ENCODE measurements at places on chromosomes 5 and 9.

DNA sequence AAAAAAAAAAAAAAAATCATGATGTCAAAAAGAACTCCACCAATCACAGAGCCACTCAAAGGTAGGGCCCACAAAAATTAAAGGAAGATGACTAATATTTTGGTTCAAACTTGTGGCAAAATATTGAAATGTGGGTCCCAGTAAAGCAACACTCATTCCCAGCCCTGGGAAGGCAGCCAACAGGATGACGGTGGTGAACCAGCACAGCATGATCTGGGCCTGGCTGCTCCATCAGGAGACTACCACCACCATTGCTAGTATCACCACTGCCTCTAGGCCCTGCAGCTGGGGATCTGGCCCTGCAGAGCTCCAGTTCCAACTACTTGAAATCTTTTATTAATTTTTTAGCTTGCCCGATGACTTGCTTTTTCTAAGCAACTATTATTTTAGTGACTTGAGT lies 206.8 kb upstream of the ITGA1 start:
- no peak for DNase-seq

DNA sequence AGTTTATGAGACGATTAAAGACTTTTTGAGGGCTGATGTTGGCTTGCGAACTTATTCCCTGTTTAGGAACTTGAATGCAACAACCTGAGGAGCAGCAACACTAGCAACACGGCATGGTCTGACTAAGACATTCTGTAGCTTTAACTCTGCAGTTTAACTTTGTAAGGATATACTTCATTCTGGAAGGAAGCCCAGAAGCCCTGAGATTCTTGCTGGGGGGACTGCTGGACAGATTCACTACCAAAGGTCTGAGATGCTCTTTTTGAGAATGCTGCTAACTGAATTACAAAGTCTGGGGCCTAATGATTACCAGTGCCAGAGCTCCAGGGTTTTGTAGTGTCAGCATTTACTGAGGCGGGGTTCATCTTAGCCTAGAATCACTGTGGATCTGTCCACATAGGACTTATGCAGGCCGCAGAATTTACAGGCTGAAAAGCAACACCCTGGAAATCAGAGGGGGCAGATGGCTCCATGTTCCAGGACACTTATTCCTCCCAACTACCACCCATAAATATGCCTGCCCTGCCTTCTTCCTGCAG lies 537.1 kb upstream of the CDH18 start:
- no peak for DNase-seq

- no peak for DNase-seq
Measured at GRCh38 chr9:81032030-81032572, 657.2 kb downstream of the TLE1 start.

- no peak for DNase-seq
Measured at GRCh38 chr5:53423724-53424123, 56.7 kb upstream of the FST start.

- no peak for DNase-seq
Measured at GRCh38 chr9:98007251-98007928, 24.2 kb downstream of the ANP32B start.

DNA sequence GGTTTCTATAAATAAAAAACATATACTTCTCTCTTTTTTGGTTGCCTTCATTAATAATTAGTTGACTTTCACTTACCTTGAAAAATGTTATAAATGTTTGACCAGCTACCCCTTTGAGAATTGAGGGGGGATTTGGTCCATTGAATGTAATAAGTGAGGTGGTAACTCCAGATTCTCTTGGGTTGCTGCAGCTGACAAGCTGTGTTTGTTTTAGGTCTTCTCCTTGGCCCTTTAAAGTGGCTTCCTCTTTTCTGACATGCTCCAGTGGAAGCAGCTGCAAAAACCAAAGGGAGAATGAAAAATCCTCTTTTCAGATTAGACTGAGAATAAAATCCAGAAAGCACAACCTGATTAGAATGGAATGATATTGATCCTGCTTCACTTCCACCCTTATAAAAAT lies 410.5 kb downstream of the TMEM38B start:
- DNase-seq = no peak

- DNase-seq = no peak
Measured at GRCh38 chr9:124863371-124863871, 1.5 kb downstream of the ARPC5L start.

GRCh38 chr5:137630972-137631370 lies 104.9 kb downstream of the KLHL3 start:
- no peak for DNase-seq

GRCh38 chr9:120350596-120350995 lies 229.4 kb downstream of the CDK5RAP2 start:
- no peak for DNase-seq

DNA sequence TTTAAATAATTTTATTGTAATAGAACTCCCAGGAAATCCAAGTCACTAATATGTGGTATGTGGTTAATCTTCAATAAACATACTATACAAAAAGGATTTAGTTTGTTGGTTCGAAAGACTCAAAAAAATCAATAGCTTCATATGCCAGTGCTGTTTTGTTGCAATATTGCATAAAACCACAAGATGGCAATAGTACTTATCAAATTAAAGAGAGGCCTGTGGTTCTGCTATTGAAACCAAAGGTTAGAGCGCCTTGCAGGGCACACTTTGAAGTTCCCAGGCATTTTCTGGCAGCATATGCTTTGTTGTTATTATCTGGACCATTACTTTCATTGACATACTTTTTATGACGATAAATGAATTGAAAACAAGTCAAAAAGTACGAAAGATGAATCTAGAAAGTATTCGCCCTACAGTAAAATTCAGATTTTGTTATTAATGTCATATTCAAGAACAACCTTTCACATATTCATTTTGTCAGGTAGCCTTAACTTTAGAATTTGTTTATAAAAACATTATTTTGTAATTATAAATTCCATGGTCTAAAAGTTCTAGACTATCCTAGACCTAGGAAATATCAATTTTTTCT lies 316.3 kb downstream of the MCTP1 start:
- no peak for DNase-seq

GRCh38 chr9:128845186-128845931 lies 15.8 kb upstream of the SPOUT1 start:
- no peak for DNase-seq

DNA sequence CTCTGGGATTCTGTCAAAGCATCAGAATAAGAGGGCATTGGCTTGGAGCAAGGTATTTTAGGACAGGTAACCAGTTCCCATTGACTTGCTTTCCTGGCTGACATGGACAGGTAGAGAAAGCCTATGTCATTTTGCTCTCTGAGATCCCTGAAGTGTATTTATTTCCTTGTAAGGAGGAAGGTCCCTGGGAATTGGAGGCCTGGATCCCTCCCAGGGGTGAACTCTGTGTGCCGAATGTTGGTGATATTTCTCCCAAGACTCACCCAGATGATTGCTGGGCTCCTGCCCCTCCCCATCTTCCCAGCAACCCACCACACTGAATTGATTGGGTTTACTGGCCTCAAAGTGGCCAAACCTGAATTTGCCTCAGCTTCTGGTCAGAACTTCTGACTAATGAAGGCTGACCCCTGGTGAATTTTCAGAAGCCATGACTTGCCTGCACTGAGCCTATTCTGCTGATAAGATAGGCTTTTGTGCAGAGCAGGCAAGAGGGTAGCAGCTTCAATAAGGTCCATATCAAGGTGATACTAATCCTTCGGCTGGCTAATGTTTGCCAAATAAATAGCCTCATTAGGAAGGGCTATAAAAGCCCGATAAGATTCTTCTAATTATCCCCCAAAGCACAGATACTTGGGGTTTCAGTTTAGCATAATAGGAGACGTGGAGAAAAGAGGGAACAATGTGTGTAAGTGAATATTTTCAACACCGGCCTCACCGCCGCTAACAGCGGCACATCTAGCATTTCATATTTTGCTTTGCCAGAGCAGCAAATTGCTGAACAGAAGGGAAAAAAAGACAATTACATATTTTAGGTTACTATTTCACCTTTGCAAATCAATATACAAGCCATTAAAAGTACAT lies 152.9 kb upstream of the PITX1 start:
- no peak for DNase-seq

DNA sequence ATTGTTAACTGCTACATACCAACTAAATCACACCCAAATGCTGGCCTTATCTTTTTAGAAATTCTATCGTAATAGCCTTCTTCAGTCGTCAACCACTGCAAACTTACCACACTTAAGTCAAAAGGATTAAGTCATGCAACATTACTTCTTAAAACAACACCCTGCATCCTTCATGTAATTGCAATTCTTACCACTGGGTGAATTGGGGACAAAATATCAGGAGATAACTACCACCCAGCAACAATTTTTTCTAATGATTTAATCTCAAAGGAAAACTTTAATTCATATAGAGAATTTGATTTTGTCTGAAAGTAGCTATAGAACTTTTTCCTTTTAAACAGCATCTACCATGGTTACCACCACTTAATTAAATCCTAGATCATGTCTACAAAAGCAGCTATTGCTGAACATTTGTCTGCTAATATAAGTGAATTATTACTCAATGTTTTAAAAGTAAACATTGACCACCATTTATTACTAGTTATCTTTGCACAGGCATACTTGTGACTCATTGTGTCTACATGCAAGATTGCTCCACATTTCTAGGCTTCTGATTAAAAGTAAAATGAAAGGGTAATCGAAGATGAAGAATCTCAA lies 10.5 kb downstream of the MLLT3 start:
- no peak for DNase-seq

- DNase-seq = no peak
Measured at GRCh38 chr5:75611311-75612225, at the start of gene ANKDD1B. TSS of gene ANKDD1B (plus strand) at chr5:75611453. CDS start at chr5:75611635, 182 bp downstream.

GRCh38 chr9:68741234-68741633 lies 36.2 kb downstream of the PIP5K1B start:
- DNase-seq = no peak

- DNase-seq = no peak
Measured at GRCh38 chr5:40240111-40240510, 439.6 kb upstream of the PTGER4 start.

- no peak for DNase-seq
Measured at GRCh38 chr5:80181618-80182211, 74.1 kb downstream of the SERINC5 start.

DNA sequence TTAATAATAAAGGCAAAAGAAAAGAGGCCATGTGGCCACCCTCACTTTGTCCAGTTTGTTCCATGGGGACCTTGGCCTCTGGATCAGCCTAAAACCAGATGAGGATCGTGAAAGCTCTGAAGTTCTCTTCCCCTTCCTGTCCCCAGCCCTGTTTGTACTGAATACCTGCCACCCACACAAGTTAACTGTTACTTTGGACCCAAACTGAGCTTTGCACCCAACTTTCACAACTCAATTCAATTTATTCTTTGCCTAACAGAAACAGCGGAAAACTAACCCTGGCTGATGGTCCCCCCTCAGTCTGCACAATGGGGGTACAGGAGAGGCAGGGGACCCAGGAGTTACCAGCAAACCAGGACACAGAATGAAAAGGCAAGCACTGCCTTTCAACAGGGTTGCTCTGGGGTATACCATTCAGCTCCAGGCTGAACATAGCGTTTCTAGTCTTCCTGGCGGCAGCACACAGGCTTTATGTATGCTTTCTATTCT lies 28.2 kb downstream of the ABCA1 start:
- DNase-seq = no peak

- no peak for DNase-seq
Measured at GRCh38 chr9:119736491-119737454, 367.5 kb upstream of the BRINP1 start.

DNA sequence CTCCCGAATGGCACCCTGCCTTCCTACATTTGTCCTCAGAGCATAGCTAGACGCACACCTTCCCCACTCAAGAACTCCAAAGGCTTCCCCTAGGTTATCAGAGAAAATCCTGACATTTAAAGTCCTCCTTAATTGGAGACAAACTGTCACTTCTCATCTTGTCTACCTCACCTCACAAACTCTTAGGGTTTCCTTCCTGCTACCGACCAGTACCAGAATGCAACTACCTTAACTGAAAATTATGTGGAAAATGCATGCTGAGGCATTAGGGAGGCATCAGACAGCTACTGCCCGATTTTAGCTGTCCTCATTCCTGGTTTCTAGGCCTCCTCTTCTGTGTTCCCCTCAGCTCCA lies 17.9 kb upstream of the TNIP1 start:
- no peak for DNase-seq

DNA sequence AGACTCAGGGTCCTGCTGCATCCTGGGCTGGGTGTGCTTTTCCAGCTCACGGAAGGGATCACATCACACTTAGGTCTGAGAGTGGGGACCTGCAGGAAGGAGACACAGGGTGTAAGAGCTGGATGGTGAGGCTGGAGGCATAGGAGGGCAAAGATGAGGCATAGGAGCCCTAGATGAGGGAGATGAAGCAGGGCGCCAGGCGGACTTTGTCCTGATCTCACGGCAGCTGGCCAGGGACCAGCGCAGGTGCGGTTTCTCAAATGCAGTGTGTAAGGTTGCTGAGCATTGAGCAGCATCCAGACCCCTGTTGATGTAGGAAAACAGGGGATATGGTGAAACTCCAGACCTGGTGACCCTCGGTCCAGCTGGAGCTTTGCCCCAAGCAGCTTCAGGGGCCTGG lies 156.5 kb downstream of the PSAT1 start:
- DNase-seq = no peak

- no peak for DNase-seq
Measured at GRCh38 chr5:36998578-36998977, 122.0 kb downstream of the NIPBL start.

- DNase-seq = no peak
Measured at GRCh38 chr5:115343855-115344254, 47.4 kb upstream of the CCDC112 start.

DNA sequence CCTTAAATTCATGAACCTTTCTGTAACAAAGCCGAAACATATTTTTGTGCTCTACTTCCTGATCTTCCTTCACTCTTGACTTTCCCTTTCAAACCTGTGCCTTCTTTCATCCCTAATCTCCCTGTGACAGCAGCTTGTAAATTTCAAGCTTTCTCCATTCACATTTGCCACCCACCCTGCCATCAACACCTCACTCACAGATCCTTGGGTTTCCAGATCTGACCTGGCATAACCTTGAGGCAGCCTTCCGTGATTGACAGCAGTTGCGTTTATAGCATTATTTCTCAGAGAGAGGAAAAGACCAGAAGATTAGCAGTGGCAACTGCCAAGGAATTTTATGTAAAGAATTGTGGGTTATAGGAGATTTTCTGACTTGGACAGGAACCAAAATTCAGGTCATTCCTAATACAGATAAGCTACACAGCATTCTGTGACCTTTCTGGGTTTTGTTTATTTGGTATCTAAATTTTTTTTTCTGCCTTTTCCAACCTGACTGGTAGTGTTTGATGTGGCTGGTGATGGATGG lies 260.0 kb downstream of the NR2F1-AS1 start:
- DNase-seq = no peak

DNA sequence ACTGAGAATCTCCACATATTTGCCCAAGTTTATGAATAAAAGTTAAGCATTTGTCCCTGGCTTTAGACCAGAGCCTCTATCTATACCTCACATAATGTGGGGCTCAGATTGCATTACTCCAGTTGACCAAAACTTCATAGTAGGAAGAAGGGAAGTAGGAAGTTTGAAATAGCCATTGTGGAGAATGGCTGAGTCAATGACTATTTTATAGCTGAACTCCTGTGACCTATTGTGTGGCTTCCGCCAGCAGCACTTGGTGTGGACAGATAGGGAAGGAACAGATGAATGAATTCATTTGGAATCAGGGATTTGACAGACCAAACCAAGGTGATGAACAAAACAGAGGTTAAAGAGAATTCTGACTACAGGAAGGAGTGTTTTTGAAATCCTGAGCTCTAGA lies 92.9 kb upstream of the LPAR1 start:
- DNase-seq = no peak

All from stimulated activated CD4-positive, alpha-beta T cell treated with anti-CD3 and anti-CD28 coated beads, TNF-alpha, amount 100 ng/mL, for 4 hours (primary cell).